Fibroblast of the conjunctiva (primary cell): ENCODE measurements at places on chromosomes 3 and 15.

- no peak for DNase-seq
Observed at GRCh38 chr3:47315069-47315647, 32.4 kb downstream of the KLHL18 start.

DNA sequence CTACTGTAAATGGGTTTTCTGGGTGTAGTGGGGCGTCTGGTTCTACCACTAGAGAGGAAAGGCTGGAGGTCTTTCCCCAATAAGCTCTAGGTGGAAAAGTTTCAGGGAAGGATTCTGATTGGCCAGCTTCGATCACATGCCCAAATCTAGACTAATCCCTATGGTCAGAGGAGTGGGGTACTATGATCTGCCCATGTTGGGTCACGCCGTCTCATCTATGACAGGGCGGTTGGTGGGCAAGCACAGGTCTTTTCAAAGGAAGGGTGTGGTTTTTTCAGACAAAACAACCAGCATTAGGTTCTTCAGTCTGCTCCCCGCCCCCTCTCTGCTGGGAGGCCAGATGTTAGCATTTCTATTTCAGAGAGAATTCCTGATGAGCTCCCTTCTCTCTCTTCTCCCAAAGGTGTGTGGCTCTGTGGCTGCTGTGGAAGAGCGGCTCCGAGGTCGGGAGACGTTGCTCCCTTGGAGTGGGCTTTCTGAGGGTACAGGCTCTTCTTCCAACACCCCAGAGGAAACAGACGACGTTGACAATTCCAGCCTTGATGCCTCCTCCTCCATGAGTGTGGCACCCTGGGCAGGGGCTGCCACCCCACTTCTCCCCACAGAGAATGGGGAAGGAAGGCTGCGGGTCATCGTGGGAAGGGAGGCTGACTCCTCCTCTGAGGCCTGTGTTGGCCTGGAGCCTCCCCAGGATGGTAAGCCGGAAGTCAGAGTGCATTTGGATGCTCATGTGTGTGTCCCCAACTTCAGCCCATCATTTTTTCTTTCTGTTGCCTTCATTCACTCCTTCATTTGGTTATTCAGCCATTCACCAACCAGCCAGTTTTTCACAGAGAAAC, 9.7 kb upstream of the TATDN2 start:
- DNase-seq: no peak

GRCh38 chr3:127065561-127066290, 82.8 kb downstream of the PLXNA1 start:
- DNase-seq: no peak

DNA sequence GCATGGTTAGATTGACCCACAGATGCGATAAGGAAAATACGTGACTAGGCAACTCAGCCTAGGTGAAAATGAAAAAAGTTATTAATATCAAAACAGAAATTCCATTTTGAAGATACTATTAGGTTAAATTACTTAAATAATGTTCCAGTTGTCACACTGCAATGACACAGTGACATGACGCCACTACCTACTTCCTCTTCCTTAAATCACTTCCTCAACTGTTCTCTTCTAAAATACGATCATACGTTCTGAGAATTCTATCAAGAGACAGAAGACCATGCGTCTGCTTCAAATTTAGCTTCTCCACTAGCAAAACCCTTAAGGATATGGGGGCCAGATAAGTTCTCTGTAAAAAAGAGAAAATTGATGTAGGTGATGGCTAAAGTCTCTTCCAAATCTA, 18.2 kb downstream of the CMTM6 start:
- no peak for DNase-seq

DNA sequence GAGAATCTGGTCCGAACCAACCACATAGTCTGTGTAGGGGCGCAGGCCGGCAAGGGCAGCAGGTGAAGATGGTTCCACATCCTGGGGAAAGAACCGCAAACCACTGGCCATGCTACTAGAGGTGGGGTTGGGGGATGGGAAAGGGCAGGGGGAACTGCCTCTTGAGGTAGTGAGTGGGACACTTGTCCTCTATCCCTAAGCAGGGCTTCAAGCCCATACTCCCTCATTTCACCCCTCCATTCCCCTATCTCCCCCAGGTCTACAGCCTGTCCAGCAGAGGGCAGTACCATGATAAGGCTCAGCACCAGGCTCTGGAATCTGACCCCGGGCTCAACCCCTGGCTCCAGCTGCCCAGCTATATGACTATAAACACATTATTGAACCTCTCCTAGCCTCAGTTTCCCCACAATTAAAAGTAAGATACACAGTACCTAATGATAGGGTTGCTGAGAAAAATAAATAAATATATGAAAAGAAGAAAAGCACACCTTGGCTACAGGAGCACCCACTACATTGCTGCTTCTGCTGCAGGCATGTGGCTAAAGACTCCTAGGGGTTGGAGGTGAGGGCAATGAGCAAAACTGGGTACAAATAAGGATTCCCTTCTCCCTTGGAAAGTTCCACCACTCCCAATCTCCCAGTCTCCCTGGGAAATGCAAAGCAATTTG, 6.3 kb downstream of the GORASP1 start:
- no peak for DNase-seq

- DNase-seq: no peak
Observed at GRCh38 chr3:48463703-48464102, 17.2 kb downstream of the ATRIP start.

GRCh38 chr15:92322566-92323355, 70.9 kb upstream of the ST8SIA2 start:
- DNase-seq: no peak

DNA sequence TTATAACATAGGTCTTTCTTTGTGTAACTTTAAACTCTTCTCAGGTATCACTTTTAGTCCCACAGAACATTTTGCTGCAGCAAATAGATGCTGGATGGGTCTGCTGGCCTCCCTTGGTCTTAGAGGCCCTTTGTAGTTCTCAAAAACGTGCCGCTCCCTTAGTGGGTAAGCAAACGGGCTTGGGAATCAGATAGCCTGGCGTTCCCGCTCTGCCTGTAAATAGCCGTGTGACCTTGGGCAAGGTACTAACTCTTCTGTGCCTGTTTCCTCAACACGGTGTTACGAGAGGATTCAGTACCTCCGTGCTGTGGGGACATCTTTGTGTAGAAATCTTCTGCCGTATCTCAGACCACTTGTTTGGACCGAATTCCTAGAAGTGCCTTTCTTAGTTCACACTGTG, 64.4 kb downstream of the DNAJB8 start:
- DNase-seq: no peak

GRCh38 chr3:100836661-100837060, 127.4 kb downstream of the TFG start:
- DNase-seq: no peak
